ENCODE measurements at places on chromosomes 13 and 19.

GRCh38 chr19:17866312-17866963 is 5.3 kb upstream of the SLC5A5 start:
- no peak for DNase-seq

GRCh38 chr13:81058211-81058915 is 717.4 kb upstream of the SPRY2 start:
- DNase-seq, result no peak

DNA sequence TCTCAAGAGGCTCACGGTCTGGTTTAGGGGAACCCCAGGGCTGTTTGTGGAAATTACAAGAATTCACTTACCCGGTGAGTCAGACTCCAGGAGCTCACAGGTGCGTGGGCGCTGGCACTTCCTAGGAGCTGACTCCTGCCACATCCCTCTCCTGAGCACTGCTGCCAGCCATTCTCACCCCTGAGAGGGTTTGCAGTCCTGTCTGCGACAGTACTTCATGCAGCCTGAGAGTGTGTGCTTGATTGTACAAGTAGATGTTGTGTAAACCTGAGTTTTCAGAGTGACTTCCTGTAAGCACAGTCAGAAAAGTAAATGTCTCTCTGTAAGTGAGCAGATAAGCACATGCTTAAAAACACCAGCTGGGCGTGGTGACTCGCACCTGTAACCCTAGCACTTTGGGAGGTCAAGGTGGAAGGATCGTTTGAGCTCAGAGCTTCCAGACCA is 8.1 kb downstream of the MRPL4 start:
- DNase-seq, result no peak

GRCh38 chr13:110225609-110226574 is 81.1 kb downstream of the COL4A1 start:
- no peak for DNase-seq

DNA sequence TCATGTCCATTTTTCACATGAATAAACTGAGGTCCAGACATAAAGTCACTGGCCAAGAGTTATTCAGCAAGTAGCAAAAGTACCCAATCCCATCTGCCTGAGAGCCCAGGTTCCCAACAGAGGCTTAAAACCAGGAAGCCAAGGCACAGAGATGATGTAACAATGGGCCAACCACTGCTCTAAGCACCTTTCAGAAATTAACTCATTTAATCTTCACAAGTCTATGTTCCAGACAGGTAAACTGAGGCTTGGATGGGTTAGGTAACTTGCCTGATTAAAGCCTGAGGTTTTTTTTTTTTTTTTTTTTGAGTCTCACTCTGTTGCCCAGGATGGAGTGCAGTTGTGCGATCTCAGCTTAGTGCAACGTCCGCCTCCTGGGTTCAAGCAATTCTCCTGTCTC is 4.0 kb upstream of the DYRK1B start:
- DNase-seq, result no peak

DNA sequence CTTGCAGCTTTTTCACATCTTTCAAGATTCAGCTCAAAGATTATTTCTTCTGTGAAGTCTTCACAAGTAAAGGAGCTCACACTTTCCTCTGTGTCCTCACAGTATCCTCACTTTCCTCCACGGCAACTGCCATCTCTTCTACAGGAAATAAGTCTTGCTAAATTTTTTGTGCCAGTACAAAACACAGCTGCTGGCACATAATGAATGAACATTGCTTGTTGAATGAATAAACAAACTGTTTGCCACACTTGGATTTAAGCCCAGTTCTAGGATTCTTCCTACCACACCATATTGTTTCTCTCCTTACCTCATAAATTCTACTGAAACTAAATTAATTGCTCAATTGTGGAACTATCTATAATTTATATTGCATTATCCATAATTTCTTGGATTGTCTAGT is 59.5 kb downstream of the RAP2A start:
- DNase-seq, result no peak

- no peak for DNase-seq
Measured at GRCh38 chr13:30504081-30504480, 38.3 kb upstream of the HMGB1 start.

- DNase-seq, result no peak
Measured at GRCh38 chr13:40384976-40385857, 281.2 kb downstream of the FOXO1 start.

DNA sequence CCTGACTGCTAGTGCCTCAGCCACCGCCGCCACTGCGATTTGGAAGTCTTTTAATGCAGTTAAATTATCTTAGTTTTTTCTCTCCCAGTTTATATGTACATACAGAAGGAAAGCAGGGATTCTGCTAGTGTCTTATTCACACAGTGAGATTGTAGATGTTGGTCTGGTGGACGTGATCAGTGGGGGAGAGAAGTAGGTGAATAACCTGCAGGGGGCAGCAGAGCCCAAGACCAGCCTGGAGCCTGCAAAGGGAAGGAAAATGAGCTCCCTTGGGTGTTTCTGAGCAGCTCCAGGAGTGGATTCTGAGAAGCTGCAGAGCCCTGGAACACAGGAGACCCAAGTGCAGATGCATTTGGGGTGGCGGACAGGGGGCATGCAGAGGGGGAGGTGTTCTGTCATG is 26.3 kb downstream of the ZNF844 start:
- DNase-seq, result no peak

DNA sequence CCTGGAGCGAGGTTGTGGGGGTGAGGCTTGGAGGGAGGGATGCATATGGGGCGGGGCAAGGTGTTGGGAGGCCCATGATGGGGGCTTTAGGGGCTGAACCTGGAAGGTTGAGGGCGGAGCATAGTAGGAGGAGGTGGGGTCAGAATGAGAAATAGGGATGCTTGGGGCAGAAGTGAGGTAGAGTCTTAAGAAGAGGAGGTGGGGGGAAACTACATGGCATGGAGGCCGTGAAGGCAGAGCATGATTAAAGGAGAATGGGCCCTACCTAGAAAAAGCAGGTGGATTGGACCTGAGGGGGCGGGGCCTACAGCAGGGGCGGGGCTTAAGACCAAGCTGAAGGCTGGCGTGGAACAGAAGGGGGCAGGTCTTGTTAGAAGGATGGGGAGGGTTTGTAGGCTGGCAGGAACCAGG is 799 bp downstream of the NR1H2 start:
- DNase-seq, result no peak

- DNase-seq, result no peak
Measured at GRCh38 chr13:48866249-48866648, 109.5 kb upstream of the FNDC3A start.

DNA sequence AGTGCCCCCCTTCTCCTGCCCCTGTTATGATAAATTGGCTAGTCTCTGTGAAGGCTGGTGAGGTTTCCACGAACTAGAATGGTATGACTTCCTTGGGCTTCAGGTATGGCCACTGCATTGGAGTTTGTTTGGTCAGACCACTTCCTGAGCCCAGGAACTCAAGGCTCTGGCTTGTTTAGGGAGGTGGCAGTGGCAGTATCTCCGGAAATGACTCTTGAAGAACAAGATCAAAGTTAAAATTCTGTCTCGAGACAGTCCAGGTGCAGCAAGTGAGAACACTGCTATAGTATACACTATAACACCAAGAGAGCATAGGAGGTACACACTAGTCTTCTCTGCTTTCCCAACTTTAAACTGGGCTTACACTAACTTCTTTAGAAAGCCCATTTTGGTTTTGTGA is 309.1 kb downstream of the KLF12 start:
- no peak for DNase-seq

DNA sequence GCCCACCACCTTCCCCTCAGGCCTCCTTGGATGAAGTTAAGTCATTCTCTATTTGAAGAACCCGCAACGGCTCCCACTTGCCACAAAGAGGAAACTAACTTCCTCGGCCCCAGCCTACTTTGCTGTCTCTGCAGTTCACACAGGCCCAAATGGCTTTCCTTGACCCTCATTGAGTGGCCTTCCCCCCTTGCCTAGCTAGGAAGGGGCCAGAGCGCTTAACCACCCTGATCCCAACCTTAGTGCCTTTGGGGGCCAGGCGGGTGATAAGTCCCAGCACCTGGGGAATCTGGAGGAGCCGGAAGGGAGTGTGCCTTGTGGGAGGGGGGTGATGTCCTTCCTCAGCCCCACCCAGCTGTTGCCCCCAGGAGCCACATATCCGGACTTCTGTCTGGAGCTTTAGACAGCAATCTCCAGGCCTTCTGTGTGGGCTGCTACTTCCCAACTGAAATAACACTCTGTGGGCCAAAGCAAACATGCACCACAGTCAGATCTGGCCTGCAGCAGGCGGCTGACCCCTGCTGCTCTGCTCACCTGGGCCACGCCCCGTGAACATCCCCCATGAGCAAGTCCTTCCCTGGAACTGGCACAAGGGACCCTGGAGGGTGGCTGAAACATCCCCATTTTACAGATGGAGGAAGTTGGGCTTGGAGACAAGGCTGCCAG is 10.5 kb downstream of the NECTIN2 start:
- DNase-seq, result no peak
